ENCODE measurements at places on chromosomes 6 and 20.
A peak's percentile ranks its signal among the peaks of the same experiment; 100 is the strongest.

DNA sequence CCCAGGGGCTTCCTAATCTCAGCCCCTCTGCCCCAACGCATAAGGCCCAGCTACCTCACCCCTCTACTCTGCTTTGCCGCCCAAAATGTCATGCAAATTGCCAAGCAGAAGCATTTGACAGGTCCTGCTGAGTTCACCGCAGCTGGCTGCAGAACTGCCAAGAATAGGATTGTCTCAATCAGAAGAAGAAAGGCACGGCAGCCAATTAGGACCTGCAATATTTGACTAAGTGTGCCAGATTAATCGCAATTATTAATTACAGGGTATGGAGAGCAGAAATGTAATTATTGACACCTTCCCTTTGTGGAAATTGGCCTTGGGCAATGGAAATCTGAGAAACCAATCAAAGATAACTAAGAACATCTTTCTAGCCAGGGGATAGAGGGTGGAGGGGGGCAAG, 318.6 kb downstream of the LRFN2 start:
- DNase-seq, result no peak
- no peaks in the 10 kb centered on the region for H3K4me1 ChIP-seq
- no peak overlapping the region for H3K27ac ChIP-seq
- no peaks in the 10 kb centered on the region for H3K36me3 ChIP-seq

- no peak overlapping the region for H3K4me3 ChIP-seq
- H3K27ac ChIP-seq, result peak overlapping the region; percentile 55
- DNase-seq, result no peak
- no peaks in the 10 kb centered on the region for H3K36me3 ChIP-seq
- no peaks in the 10 kb centered on the region for H3K27me3 ChIP-seq
Observed at GRCh38 chr20:57243480-57244220, 22.8 kb downstream of the BMP7 start.

DNA sequence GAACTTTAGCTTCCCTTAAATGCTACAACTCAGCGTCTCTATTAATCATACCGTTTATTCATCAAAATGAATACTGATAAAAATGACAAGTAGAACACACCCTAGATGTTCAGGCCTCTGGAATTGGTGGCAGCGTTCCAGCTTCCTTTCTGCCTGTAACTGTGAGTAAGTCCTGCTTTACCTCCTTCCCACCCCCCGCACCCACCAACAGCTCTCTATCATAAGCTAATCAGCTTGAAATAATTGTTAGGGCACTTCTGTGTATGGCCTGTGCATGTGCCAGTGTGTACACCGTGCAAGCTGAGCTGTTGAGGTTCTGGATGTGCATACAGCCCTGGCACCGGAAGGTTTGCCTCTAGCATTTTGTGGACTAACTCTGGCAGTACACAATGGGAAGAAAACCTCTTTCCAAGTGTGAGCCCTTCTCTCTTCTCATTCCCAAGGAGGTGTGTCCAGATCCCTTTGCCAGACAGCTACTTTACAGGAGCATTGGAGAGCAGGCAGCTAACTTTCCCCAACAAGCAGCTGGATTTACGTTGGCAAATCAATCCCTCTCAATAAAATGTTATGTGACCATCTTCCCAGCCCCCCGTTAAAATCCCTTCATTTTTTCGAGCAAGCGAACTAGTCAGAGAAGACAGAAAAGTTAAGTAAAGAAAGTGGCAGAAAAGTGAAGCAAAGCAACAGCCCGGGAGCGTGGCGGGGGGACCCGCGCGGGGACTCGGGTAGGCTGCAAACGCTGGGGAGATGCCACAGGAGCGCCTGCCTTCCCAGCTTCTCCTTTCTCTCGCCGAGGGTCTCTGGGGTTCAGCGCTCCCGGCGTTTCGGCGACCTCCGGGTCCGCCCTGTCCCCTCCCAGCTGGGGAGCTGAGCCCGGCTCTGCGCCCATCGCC, 803 bp upstream of the ADGRG6 start:
- DNase-seq, result no peak
- H3K27ac ChIP-seq, result peak overlapping the region; percentile 84
- H3K27me3 ChIP-seq, result no peaks in the 10 kb centered on the region

DNA sequence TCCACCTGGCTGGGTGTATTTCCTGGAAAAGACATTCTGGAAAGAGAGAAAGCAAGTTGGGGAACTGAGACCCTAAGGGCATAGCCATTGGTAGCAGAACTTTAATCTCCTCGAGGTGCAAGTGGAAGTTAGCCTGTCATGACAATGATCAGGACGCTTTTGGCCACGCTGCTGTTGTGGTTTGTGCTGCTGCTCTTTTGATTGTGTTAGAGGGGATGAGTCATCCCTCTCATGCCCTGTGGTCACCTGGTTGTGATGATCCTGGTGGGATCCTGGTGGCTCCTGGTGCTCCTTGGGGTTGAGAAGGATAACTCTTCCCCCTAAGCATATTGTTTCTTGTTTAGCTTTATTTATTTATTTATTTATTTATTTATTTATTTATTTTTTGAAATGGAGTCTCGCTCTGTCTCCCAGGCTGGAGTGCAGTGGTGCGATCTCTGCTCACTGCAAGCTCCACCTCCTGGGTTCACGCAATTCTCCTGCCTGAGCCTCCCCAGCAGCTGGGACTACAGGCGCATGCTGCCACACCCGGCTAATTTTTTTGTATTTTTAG, 350.3 kb downstream of the KIF16B start:
- no peaks in the 10 kb centered on the region for H3K4me1 ChIP-seq
- H3K36me3 ChIP-seq, result no peaks in the 10 kb centered on the region
- no peak overlapping the region for H3K27ac ChIP-seq
- no peak for DNase-seq
- H3K27me3 ChIP-seq, result no peaks in the 10 kb centered on the region
- H3K4me3 ChIP-seq, result no peak overlapping the region

DNA sequence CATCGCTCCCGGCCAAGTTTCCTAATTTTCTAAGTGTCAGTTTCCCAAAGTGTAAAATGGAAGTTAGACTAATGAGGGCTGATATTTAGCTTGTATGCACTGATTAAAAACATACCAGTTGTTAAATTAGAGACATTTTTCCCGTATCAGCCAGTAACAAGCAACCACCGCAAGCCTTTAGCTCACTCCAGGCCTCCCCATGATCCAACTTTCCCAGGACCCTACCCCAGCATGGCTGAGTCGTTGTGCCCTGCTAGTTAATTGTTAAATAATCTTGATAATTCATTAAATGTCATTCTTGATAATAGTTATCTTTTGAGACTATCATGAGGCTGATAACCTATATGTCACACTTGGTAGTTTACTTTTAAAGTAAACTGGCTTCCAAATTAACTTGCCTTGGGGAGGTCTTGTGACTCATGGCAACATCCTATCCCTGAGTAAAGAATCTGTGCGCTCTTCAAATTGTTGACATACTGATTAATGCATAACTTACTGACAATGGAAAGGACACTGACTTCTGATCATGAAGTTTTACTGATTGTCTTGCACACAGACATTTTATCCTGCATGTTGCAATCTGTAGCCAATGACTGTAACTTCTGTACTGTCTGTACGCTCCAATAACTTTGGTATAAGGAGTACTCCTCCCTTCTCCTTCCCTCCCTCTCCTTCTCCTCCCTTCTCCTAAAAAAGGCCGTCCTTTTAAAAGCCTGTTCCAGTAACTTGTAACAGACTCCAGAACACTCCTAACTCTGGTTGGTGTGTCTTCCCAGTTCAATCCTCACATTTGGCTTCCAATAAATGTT, 6.3 kb upstream of the GTF3C6 start:
- H3K4me1 ChIP-seq, result peaks cover 10% of the 10 kb centered on the region
- H3K4me3 ChIP-seq, result no peak overlapping the region
- no peaks in the 10 kb centered on the region for H3K27me3 ChIP-seq
- H3K36me3 ChIP-seq, result no peaks in the 10 kb centered on the region
- H3K27ac ChIP-seq, result no peak overlapping the region

GRCh38 chr6:10278746-10279145, 136.1 kb downstream of the TFAP2A start:
- no peak for DNase-seq
- H3K27ac ChIP-seq, result no peak overlapping the region
- H3K4me3 ChIP-seq, result no peak overlapping the region
- no peaks in the 10 kb centered on the region for H3K4me1 ChIP-seq
- H3K27me3 ChIP-seq, result no peaks in the 10 kb centered on the region

- no peaks in the 10 kb centered on the region for H3K36me3 ChIP-seq
- no peaks in the 10 kb centered on the region for H3K4me1 ChIP-seq
- peak; percentile 81 for DNase-seq
- H3K4me3 ChIP-seq, result no peak overlapping the region
- H3K27ac ChIP-seq, result no peak overlapping the region
- peaks cover 25% of the 10 kb centered on the region for H3K27me3 ChIP-seq
Observed at GRCh38 chr6:1587546-1587945, 22.2 kb upstream of the FOXC1 start.

DNA sequence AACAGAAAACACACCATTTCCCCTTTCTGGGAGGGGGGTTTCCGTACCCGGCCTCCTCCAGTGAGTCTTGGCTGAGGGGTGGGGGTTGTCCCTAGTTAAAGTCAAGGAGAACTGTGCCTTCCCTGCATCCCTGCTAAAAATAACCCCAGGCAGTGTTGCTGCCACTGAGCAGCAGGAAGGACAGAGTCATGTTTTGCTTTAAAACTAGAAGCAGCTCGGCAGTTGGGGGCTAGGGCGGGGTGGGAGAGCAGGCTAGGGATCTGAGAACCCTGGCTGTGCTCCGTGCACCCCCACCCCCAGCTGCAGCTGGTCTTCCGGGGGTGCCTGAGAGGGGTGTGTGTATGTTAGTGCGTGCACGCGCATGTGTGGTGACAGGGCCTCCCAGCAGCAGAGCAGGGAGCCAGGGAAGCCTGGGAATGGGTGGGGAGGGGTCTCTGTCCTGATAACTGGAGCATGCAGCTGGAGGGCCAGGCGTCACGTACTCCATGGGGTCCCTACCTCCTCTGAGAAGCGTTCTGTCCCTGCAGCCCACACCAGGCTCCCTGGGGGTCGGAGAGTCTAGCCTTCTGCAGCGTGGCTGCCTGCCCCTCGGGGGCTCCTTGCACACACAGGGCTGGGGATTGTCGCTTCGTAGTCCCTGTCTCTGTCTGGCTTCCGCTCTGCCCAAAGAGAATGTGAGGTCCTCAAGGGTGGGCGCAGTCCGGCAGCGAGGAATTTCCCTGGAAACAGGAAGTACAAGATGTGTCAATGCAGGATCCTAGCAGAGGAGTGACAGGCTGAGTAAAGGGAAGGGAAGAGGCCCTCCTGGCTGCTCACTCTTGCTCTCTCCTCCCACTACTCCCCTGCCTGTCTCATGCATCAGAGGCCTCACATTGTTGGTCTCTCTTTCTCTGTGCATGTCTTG, 16.8 kb upstream of the ARMC12 start:
- no peaks in the 10 kb centered on the region for H3K36me3 ChIP-seq
- H3K4me1 ChIP-seq, result peaks cover 76% of the 10 kb centered on the region
- no peaks in the 10 kb centered on the region for H3K27me3 ChIP-seq
- H3K27ac ChIP-seq, result peak overlapping the region; percentile 85
- peak; percentile 73 for DNase-seq

- no peaks in the 10 kb centered on the region for H3K4me1 ChIP-seq
- no peaks in the 10 kb centered on the region for H3K27me3 ChIP-seq
- H3K27ac ChIP-seq, result no peak overlapping the region
- no peak overlapping the region for H3K4me3 ChIP-seq
- no peak for DNase-seq
- no peaks in the 10 kb centered on the region for H3K36me3 ChIP-seq
Observed at GRCh38 chr6:107228754-107229153, 113.4 kb upstream of the BEND3 start.

DNA sequence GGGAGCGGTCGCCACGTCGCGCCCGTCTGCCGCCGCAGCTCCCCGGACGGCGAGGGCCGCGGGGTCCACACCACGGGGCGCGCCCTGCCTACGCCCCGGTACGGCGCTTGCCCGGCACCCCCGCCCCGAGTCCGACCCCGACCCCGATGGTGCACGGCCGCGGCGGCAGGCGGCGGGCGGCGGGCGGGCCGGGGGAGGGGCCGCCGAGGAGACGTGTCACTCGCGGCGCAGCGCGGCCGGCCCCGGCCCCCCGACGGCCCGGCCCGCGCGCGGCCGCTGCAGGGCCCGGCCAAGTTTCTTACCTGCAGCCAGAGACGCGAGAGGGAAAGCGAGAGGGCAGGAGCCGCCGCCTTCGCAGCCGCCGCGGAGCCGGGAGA, 328 bp downstream of the RRBP1 start:
- H3K36me3 ChIP-seq, result peaks cover 14% of the 10 kb centered on the region
- H3K4me1 ChIP-seq, result peaks cover 24% of the 10 kb centered on the region
- peak overlapping the region; percentile 95 for H3K27ac ChIP-seq
- H3K4me3 ChIP-seq, result peak overlapping the region; percentile 75
- no peak for DNase-seq
- no peaks in the 10 kb centered on the region for H3K27me3 ChIP-seq

DNA sequence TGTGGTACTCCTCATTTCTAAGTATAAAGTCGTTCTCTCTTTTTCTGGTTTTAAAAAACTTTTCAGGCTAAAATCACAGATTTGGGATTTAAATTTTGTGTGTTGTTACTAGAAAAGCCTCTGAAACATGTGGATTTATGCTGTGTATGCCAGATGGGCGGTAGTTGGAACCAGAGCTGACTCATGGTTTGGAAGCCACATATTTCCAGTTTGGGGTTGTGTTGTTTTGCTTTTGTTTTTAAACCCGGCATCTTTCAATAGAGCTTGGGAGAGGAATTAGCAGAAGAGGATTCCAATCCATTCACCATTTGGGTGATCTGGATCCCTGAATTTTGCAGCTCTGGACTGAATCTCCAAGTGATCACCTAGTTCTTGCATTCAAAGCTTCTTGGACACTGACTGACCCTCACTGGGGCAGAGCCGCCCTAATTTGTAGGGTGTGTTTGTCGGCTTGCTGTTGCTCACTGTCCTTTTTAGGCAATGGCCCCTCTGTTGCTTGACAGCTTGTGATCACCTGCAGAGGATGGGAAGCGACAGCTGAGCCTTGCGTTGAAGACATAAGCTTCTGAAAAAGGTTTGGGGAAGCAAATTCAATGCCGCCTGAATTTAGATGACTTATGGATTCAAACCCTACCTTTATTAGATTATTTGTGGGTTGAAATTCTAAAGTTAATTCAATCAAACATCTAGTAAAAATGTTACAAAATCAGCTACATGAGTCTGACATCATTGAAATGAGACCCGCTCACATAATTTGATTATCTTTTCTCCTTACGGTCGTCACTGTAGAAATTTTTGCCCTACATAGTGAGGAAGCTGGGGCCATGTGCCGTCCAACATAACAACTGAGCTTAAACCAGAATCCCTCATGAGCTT, 79.9 kb upstream of the CD83 start:
- H3K4me3 ChIP-seq, result no peak overlapping the region
- no peak overlapping the region for H3K27ac ChIP-seq
- H3K27me3 ChIP-seq, result peaks cover 15% of the 10 kb centered on the region
- no peak for DNase-seq

DNA sequence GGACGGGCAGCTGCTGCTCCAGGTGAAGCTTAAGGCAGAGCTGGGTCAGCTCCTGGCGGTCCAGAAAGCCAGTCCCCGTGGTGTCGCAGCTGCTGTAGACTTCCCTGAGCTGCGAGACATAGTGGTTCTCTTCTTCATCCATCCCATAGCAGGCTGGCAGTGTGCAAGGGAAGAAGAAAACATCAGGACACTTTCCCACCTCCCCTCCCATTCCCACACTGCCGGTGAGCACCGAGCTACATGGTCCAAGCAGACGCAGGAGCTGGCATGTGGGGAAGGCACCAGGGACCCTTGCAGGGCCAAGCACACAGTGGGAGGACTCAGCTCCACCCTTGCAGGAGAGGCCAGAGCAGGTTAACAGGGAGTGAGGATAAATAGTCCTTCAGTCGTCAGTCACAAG, 58.9 kb downstream of the NINL start:
- H3K4me1 ChIP-seq, result no peaks in the 10 kb centered on the region
- no peaks in the 10 kb centered on the region for H3K36me3 ChIP-seq

Measured in suprapubic skin (tissue), 4 donors.